ENCODE measurements at places on chromosomes 12 and 14.

DNA sequence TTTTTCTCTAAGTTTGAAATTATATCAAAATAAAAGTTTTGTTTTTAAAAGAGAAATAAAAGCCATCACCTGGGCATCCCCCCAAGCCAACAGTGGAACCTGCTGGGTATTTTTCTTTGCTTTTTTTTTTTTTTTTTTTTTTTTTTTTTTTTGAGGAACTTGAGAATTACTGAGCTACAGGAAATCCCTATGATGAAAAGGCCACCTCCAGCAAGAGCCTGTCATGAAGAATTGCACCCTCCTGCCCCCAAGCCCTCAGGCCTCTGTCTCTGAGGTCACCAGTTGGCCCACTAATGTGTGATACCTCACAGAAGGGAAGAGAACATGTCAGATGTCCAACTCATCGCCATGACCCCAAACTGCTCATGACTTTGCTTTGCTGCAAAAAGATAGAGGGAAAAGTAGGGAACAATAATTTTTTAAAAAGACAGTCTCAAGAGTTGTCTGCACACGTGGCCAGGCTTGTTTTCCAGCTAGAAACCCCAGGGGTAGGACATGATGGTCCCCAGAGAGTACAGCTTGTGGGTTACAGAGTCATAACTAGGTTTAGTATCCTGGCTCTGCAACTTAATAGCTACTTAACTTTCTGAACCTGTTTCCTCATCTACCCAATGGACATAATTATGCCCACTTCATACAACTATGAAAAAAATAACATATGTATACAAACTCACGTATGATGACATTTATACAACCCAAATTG is 124.3 kb upstream of the EGLN3 start:
- no peak for DNase-seq

DNA sequence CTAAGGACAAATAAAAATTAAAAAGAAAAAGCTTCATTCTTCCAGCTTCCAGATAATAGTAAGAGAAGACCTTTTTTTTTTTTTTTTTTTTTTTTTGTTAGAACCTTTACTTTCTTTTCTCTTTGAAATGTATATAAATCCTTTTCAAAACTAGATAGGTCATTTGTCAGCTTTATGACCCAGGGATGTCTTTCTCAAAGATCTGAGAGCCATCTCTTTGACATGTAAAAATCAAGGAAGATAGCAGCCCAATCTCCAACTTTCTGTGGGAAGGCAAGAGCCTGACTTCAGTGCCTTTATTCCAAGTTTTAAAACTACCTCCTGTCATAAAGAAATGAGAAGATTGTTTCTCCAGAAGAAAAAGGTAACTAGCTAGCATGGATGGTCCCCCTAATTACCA is 203.3 kb upstream of the LRFN5 start:
- DNase-seq, result no peak

GRCh38 chr12:132319991-132320570 is 9.3 kb downstream of the GALNT9 start:
- no peak for DNase-seq

DNA sequence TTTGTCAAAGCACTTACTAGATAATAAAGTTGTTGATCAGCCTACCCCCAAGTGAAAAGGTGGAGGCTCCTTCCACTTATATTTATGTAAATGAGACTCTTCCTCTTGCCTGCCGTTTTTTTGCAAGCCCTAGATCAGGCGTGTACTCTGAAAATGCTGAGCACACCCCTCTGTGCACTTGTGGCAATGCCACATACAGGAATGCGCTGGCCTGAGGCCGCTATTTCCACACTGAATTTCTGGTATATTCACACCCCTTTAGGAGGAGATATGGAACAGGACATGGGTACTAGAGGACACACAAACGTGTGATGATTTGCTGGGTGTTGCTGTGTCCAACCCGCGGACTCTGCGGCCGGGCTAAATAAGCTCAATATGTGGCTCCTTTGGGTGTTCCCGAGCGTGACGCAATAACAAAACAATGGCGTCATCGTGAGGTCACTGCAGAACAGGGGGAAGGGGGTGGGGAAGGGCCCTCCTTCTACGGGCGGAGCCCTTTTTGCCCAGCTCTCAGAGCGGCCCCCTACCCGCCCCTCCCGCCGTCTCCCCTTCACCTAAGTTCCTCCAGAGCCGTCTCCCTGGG is 554 bp upstream of the TSPAN31 start:
- peak; percentile 90 for DNase-seq

- DNase-seq, result no peak
Measured at GRCh38 chr12:2298556-2299200, 245.9 kb downstream of the CACNA1C start.

- DNase-seq, result peak; percentile 21
Measured at GRCh38 chr12:121505513-121505912, 75.3 kb downstream of the KDM2B start.

GRCh38 chr12:19988948-19989347 is 379.4 kb upstream of the PDE3A start:
- DNase-seq, result no peak

DNA sequence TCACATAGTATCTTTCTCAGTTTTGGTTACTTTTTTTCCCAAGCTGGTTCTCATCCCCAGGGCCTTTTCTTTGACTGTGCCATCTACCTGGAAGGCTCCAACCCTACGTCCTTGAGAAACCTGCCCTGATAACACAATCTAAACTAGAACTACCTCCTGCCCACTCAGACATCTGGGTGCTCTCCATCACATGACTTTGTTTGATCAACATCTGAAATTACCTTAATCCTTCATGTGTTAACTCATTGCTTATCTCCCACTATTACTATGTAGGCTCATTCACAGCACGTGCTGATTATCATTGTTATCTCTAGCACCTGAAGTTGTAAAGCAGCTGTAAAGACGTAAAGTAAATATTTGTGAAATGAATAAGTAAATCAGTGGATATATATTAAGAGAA is 784.0 kb downstream of the TMTC2 start:
- DNase-seq, result no peak
